ENCODE measurements at places on chromosomes 6 and 20.

- no peak for DNase-seq
Observed at GRCh38 chr6:162525181-162525580, 202.4 kb downstream of the PRKN start.

DNA sequence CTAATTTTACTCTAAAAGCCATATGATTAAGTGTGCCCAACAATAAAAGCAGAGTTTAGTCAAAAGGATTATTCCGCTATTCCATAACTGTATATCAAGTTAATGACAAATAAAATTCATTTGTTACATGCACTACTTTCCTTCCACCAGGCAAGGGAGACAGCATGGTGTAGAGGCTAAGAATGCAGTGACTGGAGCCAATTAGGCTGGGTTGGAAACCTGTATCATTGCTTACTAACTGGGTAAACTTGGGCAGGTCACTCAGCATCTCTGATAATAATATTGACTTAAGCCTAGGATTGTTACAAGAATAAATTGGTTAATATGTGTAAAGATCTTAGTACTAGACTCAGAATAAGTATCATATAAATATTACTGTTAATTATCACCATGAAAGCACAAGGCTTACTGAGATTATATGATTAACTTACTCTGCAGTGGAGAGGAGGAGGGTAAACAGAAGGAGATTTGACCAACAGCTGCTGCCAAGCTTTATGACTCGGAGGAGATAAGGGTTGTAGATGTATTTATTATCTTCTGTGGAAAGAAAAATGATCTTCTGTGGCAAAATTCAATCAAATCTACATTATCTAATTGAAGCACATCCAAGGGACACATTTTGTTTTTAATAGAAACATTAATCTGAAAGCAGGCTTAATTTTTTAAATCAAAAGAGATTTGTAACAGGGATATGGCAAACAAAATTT lies 1459.9 kb downstream of the GRIK2 start:
- no peak for DNase-seq

- peak; percentile 37 for DNase-seq
Observed at GRCh38 chr20:22691369-22692118, 107.2 kb upstream of the FOXA2 start.

- no peak for DNase-seq
Observed at GRCh38 chr20:13468166-13468565, 170.6 kb downstream of the TASP1 start.

DNA sequence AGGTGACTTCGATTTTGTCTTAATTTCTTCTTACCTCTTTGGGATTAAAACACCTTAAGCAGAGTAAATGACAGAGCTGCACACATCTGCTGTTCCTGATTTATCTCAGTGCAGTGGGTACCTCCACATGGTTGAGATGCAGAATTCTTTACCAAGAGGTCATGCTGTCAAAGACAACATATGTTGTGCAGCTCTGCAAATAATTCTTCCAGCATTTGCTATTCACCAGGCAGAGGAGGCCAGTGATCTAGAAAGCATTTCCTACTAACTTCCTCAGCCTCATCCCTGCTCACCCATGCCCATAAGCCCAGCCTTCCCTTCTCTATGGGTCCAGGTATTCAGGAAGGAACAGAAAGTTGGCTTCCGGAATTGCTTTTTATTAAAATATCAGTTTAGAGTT lies 109.3 kb downstream of the THBS2 start:
- no peak for DNase-seq

GRCh38 chr20:58822748-58823730 lies 27.7 kb downstream of the GNAS-AS1 start:
- no peak for DNase-seq

- no peak for DNase-seq
Observed at GRCh38 chr20:13758884-13759283, 25.8 kb downstream of the ESF1 start.

- DNase-seq, result no peak
Observed at GRCh38 chr6:121521164-121521555, 85.7 kb downstream of the GJA1 start.

GRCh38 chr20:39699166-39699725 lies 737.1 kb downstream of the DHX35 start:
- no peak for DNase-seq

DNA sequence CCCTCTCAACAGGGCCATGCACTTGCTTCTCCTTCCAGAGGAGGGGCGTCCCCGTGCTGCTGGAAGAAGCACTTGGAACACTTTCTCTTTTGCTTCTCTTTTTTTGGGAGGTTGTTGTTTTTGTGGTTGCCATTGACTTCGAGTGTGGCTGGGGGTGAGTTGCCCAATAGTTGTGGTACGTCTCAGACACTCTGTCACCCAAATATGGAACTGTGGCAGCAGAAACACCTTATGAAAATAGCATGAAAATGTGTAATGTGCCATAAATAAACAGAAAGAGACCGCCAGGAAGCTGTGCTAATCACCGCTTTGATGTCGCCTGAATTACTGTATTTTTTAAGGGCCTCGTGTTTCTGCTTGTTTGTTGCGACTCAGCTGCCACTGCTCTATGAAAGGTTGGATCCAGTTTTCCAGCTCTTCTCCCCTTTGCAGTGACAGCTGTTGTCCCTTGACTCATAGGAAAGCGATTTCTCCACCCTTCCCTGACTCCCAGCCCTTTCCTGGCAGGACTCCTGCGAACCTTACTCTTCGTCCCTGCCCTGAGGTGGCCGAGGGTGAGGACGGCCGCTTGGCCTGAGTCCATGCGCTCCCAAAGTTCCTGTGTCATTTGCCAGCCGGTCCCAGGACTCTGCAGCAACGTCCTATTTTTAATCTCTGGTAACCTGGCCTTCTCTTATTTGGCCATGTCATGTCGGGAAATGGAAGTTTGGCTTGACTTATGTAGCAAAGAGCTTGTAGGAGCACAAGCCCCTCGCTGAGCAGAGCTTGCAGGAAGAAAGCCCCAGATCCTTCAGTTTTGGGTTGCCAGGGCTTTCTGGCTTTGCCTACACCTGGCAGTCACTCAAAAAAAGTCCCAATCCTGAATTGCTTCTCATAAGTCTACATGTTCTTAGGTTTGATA lies 694.6 kb downstream of the QKI start:
- no peak for DNase-seq

DNA sequence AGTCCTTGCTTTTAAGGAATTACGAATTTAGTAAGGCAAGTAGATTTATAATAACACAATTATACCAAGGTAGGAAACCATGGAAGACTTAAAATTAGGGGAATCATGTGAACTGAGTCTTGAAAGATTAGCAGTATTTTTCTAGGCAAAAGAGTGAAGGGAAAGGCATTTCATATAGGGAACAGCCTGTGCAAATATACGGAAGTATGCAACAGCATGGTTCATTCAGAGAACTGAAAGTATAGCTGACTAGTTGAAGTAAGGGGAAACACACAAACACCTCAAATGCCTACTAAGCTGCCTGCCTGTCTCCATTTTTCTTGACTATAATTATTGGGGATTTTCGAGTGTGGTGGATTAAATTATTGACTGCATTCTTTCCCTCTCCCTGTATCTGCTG lies 39.0 kb upstream of the ECHDC1 start:
- no peak for DNase-seq

- DNase-seq, result no peak
Observed at GRCh38 chr6:35213298-35213791, 411 bp upstream of the SCUBE3 start.

DNA sequence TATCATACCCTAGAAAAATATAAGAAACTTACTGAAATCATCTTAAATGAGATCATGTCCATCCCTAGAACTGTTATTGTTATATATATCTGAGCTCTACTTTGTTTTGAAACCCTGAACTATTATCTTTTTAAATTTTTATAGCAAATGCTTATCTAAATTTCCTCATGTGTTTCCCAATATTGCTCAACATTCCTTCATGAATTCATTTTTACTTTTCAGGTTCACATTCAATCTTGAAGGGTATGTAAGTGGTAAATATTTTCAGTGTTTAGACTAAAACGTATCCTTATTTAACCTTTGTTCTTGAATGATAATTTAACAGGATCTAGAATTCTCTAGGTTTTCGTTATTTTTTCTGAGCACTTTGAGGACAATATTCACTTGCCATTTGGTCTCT lies 23.9 kb downstream of the PDE7B start:
- DNase-seq, result no peak

DNA sequence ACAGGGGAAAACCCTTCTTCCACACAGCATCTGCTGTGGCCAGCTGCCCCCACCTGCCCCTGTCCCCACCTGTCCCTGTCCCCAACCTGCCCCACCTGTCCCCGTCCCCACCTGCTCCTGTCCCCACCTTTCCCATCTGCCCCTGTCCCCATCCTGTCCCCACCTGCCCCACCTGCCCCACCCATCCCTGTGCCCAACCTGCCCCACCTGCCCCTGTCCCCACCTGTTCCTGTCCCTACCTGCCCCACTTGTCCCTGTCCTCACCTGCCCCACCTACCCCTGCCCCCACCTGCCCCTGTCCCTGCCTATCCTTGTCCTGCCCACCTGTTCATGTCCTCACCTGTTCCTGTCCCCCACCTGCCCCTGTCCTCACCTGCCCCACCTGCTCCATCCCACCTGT lies 6.4 kb upstream of the MYT1 start:
- no peak for DNase-seq

- DNase-seq, result no peak
Observed at GRCh38 chr6:40671001-40671693, 84.0 kb upstream of the LRFN2 start.

GRCh38 chr6:40586369-40587201 lies 579 bp downstream of the LRFN2 start:
- no peak for DNase-seq

DNA sequence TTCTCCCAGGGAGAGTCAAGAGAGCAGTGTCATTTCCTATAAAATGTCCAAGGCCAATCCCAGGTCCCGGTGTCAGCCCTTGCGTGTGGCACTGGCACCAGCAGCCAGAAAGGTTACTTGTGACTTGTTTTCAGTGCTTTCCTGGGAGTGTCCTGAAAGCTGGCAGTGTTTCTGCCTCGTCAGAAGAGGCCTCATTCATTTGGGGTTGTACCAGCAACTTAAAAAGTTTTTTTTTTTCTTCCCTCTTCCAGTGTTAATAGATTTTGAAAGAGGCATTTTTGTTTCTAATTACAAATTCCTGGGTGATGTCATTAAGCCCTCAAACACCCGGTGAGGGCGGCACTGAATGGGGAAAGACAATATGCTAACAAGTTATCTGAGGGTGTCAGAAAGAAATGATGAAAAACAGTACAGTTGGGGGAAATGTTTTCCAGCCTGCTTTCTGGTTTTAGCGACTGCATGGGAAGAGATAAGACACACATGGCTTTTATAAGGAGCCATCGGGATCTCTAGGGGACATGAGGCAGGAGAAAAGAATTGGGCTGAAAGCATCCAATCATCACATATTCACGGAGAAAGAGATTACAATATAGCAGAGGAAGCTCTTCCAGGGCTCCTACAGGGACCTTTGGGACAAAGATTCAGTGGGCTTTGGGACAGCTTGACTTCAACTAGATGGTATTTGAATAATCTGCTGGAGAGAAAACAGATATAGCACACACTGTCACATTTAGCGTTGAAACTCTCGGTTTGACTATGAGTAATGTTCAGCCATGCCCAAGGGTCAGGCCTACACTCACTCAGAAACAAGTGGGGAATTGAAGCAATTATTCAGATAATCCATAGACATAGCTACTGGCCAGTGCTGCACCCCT lies 153.0 kb downstream of the BCAS1 start:
- no peak for DNase-seq

GRCh38 chr6:15352845-15353244 lies 107.0 kb downstream of the JARID2 start:
- no peak for DNase-seq

DNA sequence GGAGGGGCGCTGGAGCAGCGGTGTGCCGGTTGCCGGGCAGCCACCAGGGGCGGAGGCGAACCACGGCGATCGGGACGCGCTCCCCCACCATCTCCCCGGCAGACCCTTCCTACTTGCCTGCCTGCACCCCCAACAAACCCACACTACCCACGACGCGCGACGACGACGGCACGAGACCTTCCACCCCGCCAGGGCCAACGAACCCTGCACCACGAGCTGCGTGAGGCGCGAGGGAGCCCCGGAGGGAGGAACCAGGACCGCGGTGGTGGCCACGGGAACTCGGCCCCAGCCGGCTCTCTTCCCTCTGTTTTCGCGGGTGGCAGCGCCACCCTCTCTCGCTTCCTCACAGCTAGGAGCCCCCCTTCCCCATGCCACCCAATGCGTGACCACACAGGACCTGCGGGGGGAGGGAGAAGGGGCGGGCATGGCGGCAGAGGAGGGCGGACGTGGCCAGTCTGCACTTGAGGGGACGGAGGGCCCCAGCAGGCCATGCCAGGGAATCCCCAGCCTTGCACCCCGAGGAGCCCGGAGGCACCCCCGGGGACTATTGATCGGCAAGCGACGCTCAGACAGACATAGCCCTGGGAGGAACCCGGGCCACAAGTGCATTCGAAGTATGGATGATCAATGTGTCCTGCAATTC lies 1516.4 kb upstream of the DEFB115 start:
- DNase-seq, result no peak

DNA sequence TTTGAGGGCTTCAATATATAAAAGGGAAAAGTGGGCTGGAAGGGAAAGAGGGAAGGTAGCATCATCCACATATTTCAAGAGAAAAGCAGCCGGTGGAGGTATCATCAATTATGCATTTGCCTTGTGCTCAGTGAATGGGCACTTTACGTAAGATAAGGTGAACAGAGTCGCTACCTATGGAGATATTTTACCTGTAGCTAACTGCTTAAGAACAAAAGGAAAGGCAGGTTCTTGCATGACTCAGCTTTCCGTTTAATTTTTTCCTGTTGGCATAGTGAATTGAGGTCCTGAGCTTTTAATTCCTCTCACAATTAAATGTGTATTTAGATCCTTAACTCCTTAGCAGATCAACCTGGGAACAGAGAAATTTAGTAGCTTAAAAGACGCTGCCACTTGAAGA lies 25.5 kb upstream of the PLCB4 start:
- no peak for DNase-seq

Measured in NCI-H526 treated with DMSO at 0.1 percent for 48 hours (cell line).